ENCODE measurements at places on chromosomes 4 and X.

- DNase-seq = no peak
Observed at GRCh38 chr4:188714907-188715306, 575.7 kb downstream of the TRIML1 start.

DNA sequence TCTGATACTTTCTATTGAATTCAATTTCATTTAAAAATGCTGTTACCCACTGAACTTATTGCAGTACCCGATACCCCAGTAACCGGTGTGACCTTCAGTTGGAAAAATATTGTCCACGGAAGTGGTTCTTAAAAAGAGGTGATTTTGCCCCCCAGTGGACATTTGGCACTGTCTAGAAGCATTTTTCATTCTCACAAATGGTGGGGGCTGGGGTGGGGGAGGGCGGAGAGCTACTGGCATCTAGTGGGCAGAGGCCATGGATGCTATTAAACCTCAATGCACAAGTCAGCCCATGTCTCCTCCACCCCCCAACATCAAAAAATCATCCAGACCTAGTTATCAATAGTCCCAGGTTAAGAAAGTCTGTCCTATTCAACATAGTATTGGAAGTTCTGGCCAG lies 19.6 kb upstream of the CHM start:
- no peak for DNase-seq

GRCh38 chrX:144627947-144628346 lies 619.4 kb upstream of the SPANXN1 start:
- DNase-seq = no peak

DNA sequence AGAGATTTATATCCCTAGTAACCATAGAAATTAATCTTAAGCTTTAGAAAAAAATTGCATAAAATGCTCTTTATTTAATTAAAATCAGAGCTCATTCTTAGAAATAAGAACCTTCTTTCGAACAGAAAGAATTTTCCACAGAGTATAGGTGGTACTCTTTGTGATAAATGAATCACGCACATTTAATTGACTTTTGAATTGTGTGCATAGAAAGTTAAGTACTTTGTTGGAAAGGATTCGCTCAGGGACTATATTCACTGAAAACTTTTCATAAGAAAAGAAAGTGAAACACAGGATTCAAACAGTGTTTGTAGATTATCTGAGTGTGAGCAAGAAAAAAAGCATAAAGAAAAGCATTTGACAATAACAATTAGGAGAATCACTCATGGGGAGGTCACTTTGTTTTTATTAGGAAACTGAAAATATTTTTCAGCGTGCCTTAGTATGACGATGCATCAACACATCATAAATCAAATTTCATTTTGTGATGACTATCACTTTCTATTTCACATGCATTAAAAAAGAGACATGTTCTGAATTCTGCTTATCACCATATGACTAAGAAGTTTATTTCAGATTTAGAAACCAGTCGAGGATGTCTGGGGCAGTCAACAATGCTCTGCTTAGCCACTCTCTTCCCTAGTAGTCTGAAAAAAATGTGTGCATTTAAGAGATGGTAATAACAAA lies 49.5 kb downstream of the STX18 start:
- no peak for DNase-seq

- peak; percentile 37 for DNase-seq
Observed at GRCh38 chrX:111041018-111041462, 55.0 kb upstream of the PAK3 start.

- DNase-seq = no peak
Observed at GRCh38 chr4:122823476-122823875, 3.2 kb upstream of the FGF2 start.

DNA sequence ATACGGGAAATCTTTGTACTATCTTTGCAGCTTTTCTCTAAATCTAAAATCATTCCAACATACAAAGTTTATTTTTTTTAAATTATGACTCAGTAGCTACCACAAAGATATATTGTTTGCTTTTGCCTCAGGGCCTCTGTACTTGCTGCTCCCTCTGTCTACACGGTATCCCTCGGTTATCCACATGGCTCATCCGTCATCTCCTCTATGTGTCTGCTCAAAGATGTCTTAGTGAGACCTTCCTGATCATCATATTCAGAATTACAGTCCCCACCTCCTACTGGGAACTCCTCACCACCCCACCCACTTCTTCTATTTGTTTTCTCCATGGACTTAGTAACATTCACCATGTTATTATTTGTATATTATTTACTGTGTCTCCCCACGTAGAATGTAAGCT lies 107.8 kb downstream of the PARM1 start:
- DNase-seq = no peak

DNA sequence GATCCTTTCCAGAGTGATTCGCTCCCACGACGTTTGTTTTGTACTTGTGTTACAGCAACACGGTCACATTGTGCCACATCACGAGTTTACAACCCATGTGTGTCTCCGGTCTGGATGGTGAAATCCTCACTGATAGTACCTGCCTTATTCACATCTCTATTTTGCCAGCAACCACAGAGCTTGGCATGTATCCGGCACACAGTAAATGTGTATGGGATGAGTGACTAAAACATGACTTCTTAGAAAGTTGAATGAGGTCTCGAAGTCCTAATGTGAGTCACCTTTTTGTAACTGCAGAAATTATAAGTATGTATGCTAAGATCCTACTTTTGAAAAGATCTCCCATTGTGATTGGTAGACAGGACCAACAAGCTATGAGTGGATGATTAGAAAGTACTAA lies 7.5 kb downstream of the STOX2 start:
- no peak for DNase-seq

- DNase-seq = no peak
Observed at GRCh38 chrX:30824275-30824674, 64.8 kb downstream of the TAB3 start.

- DNase-seq = no peak
Observed at GRCh38 chr4:4395371-4395770, 8.5 kb downstream of the NSG1 start.

- DNase-seq = no peak
Observed at GRCh38 chrX:1210844-1211243, 1.6 kb downstream of the CRLF2 start.

DNA sequence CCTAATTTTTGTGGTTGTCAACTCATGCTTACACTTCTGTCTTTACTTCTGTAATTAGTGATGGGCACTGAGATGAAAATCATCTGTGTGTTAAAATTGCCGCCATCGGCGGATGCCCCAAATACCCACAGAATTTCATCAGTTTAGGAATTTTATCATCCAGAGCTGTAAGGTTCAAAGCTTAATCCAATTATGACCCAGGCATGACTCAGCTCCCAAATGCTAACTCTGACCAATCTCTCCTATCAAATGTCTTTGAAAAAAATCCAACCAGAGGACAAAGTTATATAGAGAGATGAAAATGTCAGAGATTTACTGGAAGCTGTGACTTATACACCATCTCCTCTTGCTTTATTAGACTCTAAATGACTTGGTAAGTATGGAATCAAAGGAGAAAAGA lies 1048.7 kb upstream of the PRKX start:
- no peak for DNase-seq

DNA sequence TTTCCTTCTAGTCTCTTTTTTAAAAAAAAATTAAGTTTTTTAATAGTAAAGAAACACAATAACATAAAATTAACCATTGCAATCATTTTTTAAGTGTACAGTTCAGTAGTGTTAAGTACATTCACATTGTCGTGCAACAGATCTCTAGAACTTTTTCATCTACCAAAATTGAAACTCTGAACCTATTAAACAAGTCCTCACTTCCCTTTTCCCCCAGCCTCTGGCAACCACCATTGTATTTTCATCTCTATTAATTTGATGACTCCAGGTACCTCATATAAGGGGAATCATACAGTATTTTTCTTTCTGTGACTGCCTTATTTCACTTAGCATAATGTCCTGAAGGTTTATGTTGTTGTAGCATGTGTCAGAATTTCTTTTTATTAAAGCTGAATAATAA lies 31.8 kb downstream of the MSL3 start:
- no peak for DNase-seq

DNA sequence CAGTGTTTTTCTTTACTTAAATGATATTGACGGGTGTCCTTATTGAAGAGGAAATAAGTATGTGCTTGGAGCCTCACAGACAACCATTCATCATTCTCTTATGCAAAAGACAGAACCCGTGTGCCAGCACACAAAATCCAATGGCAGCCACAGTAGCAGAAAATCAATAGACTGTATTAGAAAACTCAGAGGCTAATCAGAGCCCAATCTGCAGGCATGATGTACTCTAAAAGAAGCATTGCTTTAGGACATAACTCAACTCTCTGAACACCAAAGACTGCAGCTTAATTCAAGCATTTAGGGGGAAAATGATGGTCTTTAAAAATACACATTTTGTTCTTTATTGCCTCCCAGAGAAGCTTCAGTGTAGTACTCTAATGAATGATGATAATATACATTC lies 476.9 kb downstream of the PDHA2 start:
- DNase-seq = no peak

GRCh38 chr4:104870495-104871233 lies 276.0 kb upstream of the TET2 start:
- DNase-seq = no peak

- DNase-seq = no peak
Observed at GRCh38 chr4:89369581-89369980, 62.0 kb upstream of the GPRIN3 start.

DNA sequence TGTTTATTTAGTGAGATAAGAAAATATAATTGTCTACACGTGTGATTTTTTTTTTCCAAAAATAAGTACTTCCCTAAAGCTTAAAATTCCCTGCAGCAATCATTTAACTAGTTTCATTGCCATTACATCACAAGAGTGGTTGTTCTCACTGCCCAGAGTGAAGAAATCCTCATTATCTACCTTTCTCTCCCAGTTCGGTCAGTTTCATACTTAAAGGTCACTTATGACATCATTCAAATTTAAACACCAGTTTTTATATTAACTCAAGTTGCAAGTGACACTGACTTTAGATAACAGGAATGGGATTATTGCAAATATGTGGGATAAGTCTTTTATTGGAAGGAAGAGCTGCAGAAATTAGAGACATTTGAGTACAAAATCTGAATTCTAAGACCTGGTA lies 1699.8 kb upstream of the IGFBP7 start:
- DNase-seq = no peak

DNA sequence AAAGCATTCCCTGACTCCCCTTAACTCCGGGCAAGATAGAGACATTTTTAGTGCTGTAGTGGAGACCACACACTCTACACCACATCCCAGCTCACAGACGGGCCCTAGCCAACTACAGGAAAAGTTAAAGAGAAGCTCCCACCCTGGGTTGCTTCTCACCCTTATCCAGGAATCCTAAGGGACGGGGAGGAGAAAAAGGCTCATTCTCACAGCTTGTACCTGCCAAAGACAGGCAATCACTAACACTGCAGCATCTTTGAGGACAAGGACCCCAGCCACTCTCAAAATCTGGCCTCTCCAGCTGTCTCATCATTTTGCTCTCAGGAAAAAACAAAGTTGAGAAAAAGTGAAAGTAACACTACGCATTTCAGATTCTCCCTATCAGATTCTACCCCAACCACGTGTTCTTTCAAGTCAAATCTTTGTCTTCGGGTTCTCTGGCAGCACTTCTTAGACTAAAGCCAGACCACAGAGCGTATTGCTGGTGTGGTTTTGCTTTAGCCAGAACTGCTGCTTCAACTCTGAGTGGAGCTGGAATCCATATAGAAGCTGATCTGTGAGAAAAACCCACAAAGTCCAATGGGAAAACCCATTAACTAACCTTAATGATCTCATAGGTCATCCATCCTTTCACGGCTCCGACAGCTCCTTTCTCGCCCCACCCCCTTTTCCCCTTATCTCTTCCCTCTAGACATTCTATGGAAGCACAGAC lies 605.9 kb upstream of the DIPK2B start:
- DNase-seq = peak; percentile 88

DNA sequence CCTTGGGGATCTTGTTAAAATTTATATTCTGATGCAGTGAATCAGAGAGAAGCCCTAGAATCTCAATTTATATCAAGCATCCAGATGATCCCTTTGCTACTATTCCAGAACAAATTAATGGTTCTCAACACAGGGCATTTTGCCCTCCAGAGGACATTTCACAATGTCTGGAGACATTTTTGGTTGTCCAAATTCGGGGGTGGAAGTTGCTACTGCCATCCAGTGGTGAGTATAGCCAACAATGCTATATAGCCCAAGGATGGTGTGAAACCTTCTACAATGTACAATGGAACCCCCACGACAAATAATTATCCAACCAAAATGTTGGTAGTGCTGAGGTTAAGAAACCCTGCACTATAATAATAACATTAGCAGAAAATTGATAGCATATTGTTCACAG lies 2440.0 kb downstream of the PCDH7 start:
- no peak for DNase-seq

GRCh38 chr4:175560604-175561003 lies 251.5 kb downstream of the GPM6A start:
- no peak for DNase-seq

- DNase-seq = no peak
Observed at GRCh38 chrX:48538641-48539344, 721 bp upstream of the TBC1D25 start.

GRCh38 chrX:121641560-121641959 lies 594.1 kb downstream of the GLUD2 start:
- no peak for DNase-seq

- DNase-seq = no peak
Observed at GRCh38 chr4:74097631-74098426, 1.2 kb downstream of the CXCL2 start.

DNA sequence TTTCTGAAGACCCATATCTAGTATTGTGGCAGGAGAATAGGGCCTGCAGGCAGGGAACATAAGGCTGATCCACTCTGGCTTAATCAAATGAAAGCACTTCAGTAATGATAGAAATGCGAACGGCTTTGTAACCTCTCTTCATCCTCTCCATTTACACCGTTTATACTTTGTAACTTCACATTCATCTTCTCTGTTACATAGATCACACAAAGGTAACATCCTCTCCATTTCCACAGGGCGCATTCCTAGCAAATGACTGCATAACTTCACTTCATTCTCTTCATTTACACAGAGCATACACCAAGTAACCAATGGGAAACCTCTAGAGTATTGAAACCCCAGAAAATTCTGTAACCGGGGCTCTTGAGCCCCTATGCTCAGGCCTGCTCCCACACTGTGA lies 65.5 kb upstream of the SLC34A2 start:
- DNase-seq = no peak

DNA sequence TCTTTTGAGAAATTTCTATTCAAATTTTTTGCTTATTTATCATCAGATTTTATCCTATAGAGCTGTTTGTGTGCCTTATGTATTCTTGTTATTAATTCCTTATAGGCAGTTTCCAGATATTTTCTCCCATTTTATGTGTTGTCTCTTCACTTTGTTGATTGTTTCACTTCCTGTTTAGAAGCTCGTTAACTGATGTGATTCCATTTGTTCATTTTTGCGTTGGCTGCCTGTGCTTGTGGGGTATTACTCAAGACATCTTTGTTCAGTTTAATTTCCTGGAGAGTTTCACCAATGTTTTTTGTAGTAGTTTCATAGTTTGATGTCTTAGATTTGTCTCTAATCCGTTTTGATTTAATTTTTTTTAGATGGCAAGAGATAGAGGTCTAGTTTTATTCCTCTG lies 14.6 kb downstream of the ZNF718 start:
- DNase-seq = no peak

- no peak for DNase-seq
Observed at GRCh38 chrX:101232316-101232715, 12.7 kb downstream of the DRP2 start.

GRCh38 chr4:147174591-147174990 lies 228.9 kb upstream of the TTC29 start:
- DNase-seq = no peak

All from CD8-positive, alpha-beta T cell (primary cell).